ENCODE measurements at places on chromosomes 12 and 14.

DNA sequence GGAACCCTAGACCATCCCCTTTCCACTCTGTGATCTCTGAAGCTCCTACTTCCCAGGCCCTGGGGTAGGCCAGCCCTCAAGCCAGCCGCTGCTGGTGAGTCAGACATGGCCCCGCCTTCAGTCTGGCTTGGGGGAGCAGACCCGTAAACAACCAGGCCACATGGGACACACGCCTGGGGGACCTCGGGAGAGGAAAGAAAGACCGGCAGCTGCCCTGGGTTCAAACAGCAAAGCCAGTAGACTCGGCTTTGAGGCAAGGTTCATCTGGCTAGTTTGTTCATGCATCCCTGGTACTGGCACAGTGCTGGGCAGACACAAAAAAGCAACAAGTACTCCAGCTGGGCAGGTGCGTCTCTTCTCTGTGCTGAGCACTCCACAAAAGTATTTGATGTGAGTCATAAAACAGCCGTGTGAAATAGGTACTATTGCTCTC lies 101.9 kb downstream of the SETD3 start:
- DNase-seq = no peak

DNA sequence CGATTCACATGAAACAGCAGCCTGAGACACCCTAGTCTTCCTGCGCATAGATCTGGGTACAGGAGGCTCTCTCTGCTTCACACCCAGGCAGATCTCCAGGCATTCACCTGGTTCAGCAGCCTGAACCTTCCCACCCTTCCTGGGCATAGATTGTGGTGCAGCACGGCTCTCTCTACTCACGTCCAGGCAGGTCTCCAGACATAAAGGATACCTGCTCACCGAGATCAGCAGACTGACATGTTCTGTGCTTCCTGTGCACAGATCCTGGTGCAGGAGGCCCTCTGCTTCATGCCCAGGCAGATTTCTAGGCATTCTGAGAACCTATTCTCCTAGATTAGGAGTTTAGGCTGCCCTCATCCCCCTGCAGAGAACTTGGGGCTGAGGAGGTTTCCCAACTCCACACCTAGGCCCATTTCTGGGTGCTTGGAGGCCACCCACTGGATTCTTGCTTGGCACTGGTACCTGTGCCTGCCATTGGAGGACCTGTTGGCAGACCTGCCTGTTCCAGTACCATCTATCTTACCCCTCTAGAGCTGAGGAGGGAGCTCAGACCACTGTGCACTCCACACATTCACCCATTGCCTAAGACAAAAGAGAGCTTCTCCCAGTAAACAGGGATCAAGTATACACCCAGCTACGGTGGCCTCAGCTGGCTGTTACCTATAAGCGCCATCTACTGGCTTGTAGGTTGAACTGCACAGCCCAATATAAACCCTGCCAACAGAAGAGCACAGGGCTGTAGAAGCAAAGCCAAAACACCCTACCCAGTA lies 28.0 kb upstream of the GARIN6 start:
- no peak for DNase-seq

GRCh38 chr12:112418273-112418607 lies 507 bp upstream of the PTPN11 start:
- DNase-seq = no peak

- no peak for DNase-seq
Measured at GRCh38 chr14:77498984-77499527, 440 bp upstream of the ISM2 start.

DNA sequence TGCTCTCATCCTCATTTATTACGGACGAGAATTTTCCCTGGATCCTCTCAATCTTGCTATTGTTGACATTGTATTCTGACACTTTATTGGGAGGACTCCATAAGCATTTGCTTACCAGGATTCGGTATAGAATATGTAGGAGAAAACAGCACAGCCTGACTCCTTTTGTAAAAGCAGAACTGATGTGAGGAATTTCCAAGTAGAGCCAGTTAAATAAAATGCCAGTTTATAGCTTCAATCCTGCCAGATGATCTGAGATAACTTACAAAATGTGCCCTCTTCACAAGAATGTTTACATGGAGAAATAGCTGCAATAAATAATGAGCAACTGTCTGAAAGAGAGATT lies 332.9 kb upstream of the PRICKLE1 start:
- no peak for DNase-seq

- no peak for DNase-seq
Measured at GRCh38 chr12:57149245-57149900, 2.0 kb upstream of the LRP1-AS start.

DNA sequence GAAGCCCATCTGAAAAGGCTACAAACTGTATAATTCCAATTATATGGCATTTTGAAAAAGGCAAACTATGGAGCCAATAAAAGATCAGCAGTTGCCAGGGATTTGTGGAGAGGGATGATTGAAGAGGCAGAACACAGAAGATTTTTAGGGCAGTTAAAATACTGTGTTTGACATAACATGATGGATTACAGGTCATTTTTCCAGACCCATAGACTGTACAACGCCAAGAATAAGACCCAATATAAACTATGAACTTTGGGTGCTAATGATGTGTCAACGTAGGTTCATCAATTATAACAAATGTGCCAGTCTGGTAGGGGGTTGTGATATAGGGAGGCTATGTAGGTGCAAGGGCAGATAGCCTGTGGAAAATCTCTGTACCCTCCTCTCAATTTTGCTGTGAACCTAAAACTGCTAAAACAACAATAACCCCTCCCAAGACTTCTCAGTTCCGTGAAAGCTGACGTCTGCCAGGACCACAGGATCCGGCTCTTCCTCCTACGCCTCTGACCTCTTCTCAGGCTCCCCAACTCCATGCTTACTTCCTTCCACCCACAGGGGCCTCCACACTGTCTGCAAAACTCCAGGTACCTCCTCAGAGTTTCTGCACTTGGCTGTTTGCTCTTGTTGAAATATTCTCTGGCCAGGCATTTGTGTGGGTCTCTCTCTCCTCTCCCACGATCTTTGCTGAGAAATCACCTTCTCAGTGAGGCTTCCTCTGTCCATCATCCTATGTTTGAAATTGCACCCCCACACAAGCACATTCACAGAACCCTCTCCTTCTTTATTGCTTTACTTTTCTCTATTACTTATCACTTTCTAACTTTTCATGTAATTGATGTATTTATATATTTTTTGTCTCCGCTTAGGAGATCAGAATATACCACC lies 131.4 kb downstream of the BBS10 start:
- DNase-seq = no peak

DNA sequence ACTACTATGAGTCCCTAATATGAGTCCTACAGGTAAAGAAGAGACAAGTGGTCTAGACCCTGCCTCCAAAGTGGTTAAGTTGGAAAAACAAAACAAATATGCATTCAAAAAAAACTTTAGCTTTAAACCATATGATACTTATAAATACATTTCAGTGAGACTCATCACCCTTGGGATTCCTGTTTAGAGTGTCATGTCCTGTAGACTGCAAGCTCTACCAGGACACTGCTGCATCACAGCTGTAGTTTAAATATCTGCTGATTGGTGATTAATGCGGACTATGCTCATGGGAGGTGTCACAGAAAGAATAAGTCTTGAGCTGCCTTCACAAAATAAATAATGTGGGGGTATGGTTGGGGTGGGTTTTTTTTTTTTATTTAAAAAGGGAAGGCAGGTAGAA lies 8.8 kb upstream of the LGR5 start:
- DNase-seq = no peak

- no peak for DNase-seq
Measured at GRCh38 chr12:75710361-75711069, 199.1 kb upstream of the KRR1 start.

DNA sequence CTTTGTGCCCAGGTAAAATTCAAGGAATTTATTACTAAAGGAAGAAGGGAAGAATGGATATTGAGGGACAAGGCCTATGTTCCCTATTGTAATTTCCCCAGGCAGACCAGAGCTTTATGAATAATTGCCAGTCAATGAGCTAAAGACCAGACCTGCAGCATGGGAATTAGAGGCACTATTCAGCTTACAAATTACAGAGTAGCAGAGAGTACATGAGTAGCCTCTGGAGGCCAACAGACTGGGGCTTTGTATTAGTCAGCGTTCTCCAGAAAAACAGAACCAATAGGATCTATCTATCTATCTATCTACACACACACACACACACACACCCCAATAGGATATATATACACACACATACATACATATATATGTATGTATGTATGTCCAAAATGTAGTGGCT lies 120.0 kb upstream of the RPH3A start:
- DNase-seq = no peak

- DNase-seq = no peak
Measured at GRCh38 chr12:50609292-50609874, 104.6 kb downstream of the DIP2B start.

DNA sequence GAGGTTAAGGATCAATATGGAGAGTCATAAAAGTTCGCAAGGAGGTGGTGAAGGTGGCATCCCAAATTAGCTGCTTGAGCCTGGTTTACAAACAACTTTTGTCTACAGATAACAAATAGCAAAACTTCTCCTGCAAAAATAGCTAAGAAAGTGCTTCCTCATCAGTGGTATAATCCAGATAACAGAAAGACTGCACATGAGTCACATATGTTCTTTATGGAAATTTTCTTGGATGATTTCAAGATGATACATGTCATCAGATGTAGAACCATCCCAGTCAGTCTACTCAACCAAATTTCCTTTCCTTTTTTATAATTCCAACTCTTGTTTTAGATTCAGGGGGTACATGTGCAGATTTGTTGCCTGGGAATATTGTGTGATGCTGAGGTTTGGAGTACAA lies 133.0 kb downstream of the BTG1 start:
- no peak for DNase-seq

DNA sequence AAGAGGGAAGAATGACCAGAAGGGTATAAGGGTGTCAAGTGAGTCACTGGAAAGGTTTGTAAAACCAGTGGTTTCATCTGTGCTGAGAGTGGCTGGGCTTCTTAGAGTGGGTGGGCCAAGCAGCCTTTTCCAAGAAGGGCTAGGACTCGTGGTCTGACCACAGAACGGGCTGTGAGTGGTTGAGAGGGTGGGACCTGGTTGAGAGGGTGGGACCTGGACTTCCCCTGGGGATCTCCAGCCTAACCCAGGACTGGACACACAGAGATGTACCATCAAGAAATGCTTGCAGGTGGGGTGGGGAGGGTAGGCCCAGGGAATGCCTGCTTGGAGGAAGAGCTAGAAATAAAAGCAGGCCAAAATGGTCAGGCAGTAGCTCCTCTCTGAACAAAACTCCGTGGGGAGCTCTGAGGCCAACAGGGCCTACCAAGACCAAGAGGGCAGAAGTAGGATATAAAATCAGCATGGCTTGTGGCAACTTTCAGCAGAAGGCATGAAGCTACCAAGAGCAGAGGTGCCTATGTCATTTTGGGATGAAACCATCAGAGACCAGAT lies 140.5 kb downstream of the FOXN3 start:
- DNase-seq = peak; percentile 34

DNA sequence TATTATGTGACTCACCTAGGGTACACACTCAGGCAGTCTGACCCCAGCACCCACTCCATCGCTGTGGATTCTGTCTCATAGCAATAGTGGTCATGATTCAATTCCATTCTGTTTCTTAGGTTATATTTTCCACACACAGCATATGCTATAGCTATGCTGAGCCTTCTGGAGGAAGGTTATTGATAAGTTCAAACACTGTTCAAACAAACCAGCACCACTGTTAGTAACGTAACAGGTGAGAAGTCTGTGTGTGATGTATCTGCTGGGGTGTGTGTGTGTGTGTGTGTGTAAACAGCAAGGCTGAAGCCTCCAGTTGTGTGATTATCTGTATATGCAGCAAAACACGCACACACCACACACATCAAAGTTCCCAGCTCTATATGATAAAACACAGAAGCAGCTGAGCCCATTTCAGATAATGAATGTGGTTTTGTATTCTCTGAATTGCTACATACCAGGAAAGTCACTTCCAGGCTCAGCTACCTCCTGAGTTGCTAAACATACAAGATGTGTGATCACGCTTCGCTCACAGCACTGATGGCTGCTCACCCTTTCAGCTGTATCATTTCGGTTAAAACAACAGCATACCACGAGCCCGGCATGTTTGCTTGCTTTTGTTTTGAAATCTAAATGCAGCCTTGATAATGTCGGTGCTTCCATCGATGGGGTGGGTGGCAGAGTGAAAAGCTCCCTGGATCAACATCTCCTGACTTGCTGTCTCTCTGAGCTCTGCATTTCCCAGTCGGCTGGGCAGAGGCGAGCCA lies 6.8 kb upstream of the SYNE3 start:
- DNase-seq = no peak

DNA sequence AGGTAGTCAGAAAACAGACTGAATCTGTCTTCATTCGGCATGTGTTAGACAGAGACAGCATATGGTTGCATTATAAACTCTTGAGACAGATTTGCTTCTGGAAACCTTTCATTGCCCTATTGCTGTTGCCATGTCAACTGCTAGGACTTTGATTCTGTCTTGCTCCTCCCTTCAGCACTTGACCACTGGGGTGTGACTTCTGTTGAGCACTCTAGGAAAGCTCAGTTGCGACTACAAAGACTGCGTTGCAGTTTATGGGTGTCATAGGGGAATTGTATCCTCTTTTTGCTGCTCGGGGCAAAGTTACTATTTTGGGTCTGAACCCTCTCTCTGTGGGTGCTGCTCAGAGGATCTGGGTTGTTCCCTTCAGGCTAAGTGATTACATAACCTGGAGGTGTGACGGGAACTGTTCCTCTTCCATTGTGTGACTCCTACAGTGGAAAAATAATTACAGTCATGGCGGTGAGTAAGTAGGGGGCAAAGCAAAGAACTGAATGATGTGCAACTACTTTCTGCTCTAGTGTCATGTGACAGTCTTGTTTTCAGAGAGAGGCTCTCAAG lies 44.3 kb upstream of the TRIM9 start:
- no peak for DNase-seq

- no peak for DNase-seq
Measured at GRCh38 chr12:121050725-121051124, 11.7 kb upstream of the OASL start.

GRCh38 chr14:24289649-24290280 lies 9.8 kb downstream of the DHRS1 start:
- peak; percentile 28 for DNase-seq

All from stimulated activated CD4-positive, alpha-beta T cell treated with anti-CD3 and anti-CD28 coated beads, Interleukin-4, amount 100 ng/mL, for 4 hours (primary cell).